ENCODE measurements at places on chromosomes 12 and 14.

DNA sequence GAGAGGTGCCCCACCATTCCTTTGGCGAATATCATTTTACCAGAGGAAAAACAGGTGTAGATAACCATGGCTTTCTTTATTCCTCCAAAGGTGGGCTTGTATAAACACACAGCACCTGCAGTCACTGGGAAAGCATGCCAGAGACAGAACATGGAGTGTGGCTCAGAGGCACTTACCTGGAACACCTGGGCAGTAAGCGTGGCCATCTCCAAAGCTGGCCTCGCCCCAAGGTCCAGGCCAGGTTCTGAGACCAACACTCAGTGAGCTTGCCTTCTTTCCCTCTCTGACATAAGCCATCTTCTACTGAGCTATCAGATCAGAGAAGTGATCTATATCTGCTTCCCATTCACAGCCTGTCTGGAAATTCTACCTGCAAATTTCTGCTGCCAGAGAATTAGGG, 70.5 kb downstream of the NUAK1 start:
- DNase-seq, result no peak

DNA sequence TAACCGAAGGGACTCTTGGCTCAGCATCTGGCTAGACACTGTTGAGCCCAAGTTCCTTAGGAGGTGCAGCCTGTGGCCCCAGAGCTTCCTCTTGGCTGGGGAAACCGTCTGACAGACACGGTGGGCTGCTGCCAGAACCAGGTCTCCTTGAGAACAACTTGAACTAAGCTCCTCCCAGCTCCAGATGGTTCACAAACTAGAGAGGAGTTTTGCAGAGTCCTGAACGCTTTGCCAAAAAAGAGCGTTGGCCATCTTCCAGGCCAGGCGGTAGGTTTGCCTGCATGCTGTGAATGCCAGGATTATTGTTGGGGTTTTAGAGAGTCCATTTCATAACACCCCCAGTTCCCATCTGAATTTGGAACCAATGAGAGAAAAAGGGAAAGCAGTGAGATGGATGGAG, 399.8 kb downstream of the RGS6 start:
- no peak for DNase-seq

DNA sequence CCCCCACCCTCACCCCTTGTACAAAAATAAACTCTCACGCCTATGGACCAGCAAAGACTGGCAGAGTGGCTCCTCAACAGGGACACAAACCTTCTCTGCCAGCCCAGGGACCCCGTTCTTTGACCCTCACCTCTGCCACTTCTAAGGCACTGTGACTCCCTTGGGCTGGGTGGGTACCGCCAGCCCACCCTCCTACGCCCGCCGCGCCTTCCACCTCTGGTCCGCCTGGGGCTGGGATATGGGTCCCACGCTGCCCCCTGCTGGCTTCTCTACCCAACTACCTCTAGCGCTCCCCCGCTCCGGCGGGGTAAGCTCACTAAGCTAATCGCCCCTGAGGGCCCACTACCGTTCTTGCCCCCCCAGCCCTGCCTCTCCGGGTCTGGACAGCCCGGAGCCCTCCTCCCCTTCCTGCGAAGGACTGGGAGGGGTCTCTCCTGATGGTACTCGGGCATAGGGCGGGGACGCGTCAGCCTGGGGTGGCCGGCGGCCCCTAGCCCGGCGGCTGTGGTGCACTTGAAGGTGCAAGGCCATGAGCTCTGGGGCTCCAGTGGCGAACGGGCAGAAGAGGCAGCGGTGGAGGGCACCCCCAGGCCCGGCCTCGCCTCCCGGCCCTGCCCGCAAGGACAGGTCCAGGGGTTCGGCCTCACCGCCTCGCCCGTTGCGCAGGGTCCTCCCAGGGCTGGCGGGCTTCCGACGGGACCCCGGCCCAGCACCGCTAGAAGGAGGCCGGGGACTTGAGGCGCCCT, 8.1 kb downstream of the ZNF219 start:
- DNase-seq, result no peak

DNA sequence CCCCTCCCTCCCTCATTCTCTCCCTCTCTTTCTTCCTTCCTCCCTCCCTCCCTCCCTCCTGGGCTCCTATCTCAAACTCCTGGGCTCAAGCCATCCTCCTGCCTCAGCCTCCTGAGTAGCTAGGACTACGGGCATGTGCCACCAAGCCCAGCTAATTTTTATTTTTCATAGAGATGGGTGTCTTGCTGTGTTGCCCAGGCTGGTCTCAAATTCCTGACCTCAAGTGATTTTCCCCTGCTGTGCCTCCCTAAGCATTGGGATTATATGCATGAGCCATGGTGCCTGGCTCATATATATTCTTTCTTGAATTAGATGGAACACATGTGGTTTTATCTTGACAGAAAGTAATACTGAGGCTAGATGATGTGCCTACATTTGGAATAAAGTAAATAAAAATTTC, 14.2 kb downstream of the PAPOLA start:
- no peak for DNase-seq

Measured in stimulated activated CD8-positive, alpha-beta memory T cell treated with anti-CD3 and anti-CD28 coated beads, Interleukin-15, amount 100 ng/mL, for 1 hour (primary cell).